ENCODE measurements at places on chromosomes 11 and 22. TPM values are rescaled to one million over a fixed set of nuclear protein-coding genes. Genes with fewer than 3 reads are reported as not detected.

DNA sequence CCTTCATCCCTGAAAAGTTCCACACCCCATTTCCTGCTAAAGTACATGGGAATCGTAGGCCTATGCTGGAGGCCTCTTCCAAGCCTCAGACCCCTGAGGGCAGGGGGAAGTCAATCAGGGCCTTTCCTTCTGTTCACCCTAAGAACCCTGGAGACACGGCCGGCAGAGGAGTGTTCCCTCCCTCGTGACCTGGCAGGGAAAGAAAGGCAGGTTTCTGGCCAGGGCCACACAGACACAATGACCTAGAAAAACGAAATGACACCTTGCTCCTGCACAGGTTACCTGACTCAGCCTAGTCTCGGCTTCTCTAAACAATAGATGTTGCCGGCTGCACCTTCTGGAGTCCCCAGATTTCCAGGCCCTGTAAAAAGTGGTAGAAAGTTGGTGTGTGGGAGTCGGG lies 60.6 kb upstream of the CADM1 start:
- DNase-seq, result no peak
- H3K36me3 ChIP-seq, result peaks cover 13% of the 10 kb centered on the region
- H3K4me1 ChIP-seq, result peaks cover 15% of the 10 kb centered on the region
- H3K4me3 ChIP-seq, result no peak overlapping the region

DNA sequence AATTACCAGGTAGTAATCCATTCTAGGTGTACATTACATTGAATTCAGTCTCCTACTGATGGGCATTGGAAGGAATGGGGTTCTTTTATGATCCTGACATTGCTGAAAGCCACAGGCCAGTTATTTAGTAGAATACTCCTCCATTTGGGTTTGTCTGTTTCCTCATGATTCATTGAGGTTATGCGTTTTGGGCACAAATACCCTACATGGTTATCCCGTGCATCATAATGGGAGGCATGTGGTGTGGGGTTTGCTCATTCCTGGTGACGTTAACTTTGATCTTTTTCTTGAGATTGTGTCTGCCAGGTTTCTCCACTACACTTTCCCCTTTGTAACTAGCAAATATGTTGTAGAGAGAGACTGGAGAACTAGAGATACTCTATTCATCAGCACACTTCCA lies 5.5 kb downstream of the FOLR3 start:
- peaks cover 2% of the 10 kb centered on the region for H3K27me3 ChIP-seq
- H3K36me3 ChIP-seq, result no peaks in the 10 kb centered on the region
- DNase-seq, result no peak
- H3K4me1 ChIP-seq, result no peaks in the 10 kb centered on the region

GRCh38 chr11:7688238-7688826 lies 15.0 kb upstream of the CYB5R2 start:
- peaks cover 3% of the 10 kb centered on the region for H3K4me1 ChIP-seq
- no peak overlapping the region for H3K27ac ChIP-seq
- DNase-seq, result no peak
- no peaks in the 10 kb centered on the region for H3K36me3 ChIP-seq

DNA sequence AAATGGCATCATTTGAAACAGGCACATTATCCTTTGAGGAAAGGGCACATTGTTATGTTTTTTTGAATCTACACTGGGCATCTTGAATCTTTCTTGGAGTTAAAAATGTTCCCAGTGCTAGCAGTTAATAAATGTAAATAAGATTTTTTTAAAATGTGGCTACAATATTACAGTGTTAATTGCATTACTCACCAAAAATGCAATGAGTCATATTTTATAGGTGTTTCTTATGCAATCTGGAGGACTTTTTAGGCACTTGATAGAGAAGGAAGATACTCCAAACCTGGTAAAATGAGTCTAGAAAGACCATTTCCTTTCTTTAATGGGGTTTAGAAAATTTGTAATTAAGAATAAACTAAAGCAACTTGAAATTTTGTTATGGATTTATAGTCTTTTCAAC lies 238.0 kb downstream of the METTL15 start:
- H3K27me3 ChIP-seq, result no peaks in the 10 kb centered on the region
- DNase-seq, result no peak
- no peaks in the 10 kb centered on the region for H3K36me3 ChIP-seq
- H3K27ac ChIP-seq, result no peak overlapping the region
- no peak overlapping the region for H3K4me3 ChIP-seq

DNA sequence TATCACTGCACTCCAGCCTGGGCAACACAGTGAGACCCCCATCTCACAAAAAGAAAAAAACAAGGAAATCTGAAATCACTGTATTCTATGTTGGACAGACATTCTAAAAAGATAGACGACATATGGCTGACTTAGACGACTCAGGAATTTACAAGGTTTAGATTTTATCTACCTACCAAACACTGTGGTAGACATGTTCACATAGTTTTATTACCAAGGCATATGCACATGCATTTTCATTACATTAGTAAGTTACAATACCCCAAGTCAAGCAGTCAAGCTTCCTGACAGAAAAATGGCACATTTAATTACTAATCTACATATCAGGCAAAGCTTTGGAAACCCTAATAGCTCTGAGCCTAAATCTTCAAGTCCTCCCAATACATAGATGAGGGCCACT lies 262.2 kb downstream of the TTC28 start:
- DNase-seq, result no peak
- H3K36me3 ChIP-seq, result no peaks in the 10 kb centered on the region
- peaks cover 10% of the 10 kb centered on the region for H3K4me1 ChIP-seq
- no peak overlapping the region for H3K4me3 ChIP-seq
- peaks cover 1% of the 10 kb centered on the region for H3K27me3 ChIP-seq
- no peak overlapping the region for H3K27ac ChIP-seq

DNA sequence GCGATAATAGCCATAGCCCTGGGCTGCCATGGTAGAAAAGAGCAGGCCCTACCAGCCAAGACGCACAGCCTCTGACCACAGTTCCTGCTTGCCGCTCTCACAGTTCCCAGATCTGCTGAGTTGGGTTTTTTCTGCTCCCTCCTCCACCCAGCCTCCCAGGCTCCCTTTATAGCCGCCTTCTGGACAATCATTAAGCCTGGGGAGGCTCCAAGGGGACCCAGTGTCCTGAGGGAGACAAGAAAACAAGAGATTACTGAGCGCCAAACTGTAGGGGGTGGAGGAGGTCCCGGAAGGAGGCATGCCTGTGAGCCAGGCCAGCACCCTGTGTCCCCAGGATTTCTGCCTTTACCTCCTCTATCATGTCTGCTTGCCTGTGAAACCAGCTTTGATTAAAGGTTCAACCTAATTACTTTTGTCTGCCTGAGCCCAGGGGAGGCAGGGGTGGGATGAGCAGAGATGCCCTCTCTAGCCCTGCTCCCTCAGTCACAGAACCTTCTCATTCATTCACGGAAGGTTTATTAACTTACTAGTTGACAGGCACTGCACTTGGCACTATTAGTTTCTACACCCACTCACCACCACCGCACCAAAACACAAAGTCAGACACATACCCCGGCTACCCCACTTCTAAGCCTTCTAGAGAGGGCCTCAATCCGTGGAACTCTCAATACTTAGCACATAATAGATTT lies 1.2 kb downstream of the SLC37A4 start:
- H3K4me1 ChIP-seq, result peaks cover 11% of the 10 kb centered on the region
- H3K4me3 ChIP-seq, result peak overlapping the region; percentile 86
- no peaks in the 10 kb centered on the region for H3K36me3 ChIP-seq
- peaks cover 5% of the 10 kb centered on the region for H3K27me3 ChIP-seq

DNA sequence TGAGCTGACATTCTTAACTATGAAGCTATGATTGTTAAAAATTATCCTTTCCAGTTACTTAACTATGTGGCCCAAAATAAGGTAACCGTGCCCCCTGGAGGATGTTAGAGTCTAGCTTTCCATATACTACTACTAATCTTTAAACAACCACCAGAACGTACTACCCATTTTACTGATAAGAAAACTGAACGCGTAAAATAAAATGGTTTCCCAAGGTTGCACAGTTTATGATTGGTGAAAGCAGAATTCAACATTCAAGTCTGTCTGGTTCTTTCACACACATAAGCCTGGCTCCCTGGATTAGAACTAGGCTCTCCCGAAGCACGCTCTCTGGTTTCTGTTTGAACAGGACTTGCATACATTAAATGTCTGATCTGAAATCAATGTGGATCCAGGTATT lies 437.8 kb upstream of the CCDC90B start:
- DNase-seq, result no peak
- H3K27ac ChIP-seq, result no peak overlapping the region
- no peaks in the 10 kb centered on the region for H3K36me3 ChIP-seq
- H3K27me3 ChIP-seq, result no peaks in the 10 kb centered on the region
- H3K4me1 ChIP-seq, result peaks cover 3% of the 10 kb centered on the region

DNA sequence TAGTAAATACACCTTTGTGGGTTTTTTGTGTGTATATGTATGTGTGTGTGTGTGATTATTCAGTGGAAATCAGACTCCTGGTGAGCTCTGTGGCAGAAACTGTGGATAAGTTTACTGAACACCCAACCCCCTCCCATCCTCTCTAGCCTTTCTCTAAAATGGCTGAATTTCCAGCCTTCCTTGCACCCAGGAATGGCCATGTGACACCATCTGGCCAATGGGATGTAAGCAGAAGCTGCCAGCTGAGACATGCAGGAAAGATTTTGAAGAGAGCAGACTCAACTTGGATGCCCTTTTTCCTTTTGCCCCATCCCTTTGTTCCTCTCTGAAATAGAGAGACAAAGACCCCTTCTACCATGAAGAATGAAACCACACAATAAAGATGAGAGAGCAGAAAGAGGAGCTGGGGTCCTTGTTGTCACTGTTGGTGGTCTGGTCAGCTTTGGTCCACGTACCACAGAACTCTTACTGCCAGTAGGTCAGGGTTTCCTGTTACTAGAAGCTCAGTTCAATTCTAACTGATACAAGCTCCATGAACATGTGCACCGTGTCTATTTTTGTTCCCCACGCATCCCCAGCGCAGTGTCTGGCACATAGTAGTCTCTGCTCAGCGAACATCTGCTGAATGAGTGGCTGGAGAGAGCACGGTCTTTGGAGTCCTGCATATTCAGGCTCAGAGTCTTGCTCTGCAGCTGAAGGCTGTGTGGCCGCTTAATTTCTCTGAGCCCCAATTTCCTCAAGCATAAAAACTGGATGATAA lies 57.5 kb downstream of the SEZ6L start:
- H3K27ac ChIP-seq, result no peak overlapping the region
- H3K4me1 ChIP-seq, result no peaks in the 10 kb centered on the region
- no peak for DNase-seq

Gene PDGFD
- total RNA-seq, result 0.49 TPM

Gene TMEM86A
- total RNA-seq, result 5.4 TPM

Gene KDM4E
- total RNA-seq, result 1.1 TPM

Gene LRRC74B
- not detected for total RNA-seq

Gene CCDC87
- total RNA-seq, result 0.51 TPM
